ENCODE measurements at places on chromosomes 7 and 10. TPM values are rescaled to one million over a fixed set of nuclear protein-coding genes. Genes with fewer than 3 reads are reported as not detected.

CFAP58 gene
- 1.1 TPM for total RNA-seq

DNA sequence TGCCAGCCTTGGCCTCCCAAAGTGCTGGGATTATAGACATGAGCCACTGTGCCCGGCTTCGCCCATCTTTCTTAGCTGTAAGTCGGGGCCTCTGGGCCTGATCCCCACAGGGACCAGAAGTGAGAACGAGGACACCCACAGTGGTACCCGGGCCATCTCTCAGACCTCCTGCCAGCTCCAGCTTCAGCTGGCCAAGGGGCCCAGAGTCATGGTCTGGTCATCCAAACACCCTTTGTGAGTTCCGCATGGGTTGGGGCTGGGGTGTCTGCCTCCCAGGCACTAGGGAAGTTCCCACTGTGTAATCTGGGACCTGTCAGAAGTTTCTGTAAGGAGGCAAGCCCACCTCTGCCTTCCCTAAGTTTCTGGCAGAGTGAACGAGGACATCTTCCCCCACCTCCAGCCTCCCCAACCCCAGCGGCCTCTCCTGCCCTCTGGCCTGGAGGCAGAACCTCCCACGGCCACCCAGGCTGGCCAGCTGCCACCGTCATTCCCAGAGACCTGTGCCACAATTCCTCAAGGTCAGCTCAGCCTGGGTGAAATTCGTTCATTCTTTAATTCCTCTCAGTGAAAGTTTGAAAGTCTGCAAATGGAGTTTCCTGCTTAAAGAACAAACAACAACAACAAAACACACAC, 19.5 kb upstream of the FOXL3 start:
- DNase-seq = no peak
- no peak overlapping the region for H3K27ac ChIP-seq
- H3K4me3 ChIP-seq = no peak overlapping the region
- peaks cover 2% of the 10 kb centered on the region for H3K36me3 ChIP-seq

GRCh38 chr7:362402-363096, 72.6 kb downstream of the FOXL3 start:
- DNase-seq = no peak
- H3K36me3 ChIP-seq = peaks cover 2% of the 10 kb centered on the region
- H3K27ac ChIP-seq = peak overlapping the region; percentile 67
- H3K4me3 ChIP-seq = peak overlapping the region; percentile 36
- peaks cover 6% of the 10 kb centered on the region for H3K27me3 ChIP-seq

DNA sequence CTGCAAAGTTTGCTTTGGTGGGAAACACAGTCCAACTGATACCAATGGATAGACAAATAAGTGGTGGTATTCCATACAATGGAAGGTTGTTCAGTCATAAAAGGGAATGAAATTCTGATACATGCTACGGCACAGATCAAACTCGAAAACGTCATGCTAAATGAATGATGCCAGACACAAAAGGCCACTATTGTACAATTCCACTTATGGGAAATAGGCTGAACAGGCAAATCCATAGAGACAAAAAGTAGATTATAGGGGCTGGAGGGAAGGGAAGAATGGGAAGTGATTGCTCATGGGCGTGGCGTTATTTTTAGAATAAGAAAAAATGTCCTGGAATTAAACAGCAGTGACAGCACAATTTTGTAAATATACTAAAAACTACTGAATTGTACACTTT, 66.0 kb upstream of the FOXK1 start:
- no peak overlapping the region for H3K27ac ChIP-seq
- H3K36me3 ChIP-seq = no peaks in the 10 kb centered on the region
- H3K27me3 ChIP-seq = no peaks in the 10 kb centered on the region
- DNase-seq = no peak
- H3K4me1 ChIP-seq = peaks cover 13% of the 10 kb centered on the region

GRCh38 chr10:100346351-100346764, 675 bp upstream of the SCD start:
- peak overlapping the region; percentile 84 for H3K27ac ChIP-seq
- peaks cover 7% of the 10 kb centered on the region for H3K36me3 ChIP-seq
- H3K4me3 ChIP-seq = peak overlapping the region; percentile 94
- DNase-seq = peak; percentile 79

- H3K36me3 ChIP-seq = no peaks in the 10 kb centered on the region
- H3K4me1 ChIP-seq = peaks cover 27% of the 10 kb centered on the region
- no peak overlapping the region for H3K27ac ChIP-seq
These were observed 353.1 kb downstream of the GATA3 start for GRCh38 chr10:8407501-8408021.

DNA sequence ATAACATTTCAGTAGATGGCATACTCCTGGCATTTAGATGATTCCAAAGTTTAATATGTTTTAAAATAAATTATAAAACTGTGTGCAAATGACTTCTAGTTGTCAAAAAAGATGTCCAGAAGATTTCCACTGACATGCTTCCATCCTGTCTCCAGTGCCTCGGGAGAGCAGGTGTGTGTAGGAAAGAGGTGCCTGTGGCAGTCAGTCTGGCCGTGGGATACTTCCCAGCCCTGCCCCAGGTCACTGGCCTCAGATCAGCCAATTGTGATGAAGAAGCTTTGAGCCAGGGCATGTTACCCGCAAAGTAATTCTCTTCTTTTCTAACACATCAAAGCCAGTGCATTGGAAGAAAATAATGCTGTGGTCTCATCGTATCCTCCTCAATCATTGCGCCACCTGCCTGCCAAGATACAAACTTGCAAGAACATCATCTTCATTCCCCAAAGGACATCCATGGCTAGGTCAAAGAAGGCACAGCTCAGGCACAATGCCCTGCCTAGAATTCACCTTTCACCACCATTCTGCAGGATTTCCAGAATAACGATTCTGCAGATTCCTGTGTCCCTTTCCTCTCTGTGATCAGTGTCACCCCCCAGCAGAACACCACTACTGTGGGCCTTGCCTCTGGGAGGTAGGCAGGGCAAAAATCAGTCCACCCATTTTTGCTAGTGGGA, 6.3 kb upstream of the KCNMA1 start:
- H3K27me3 ChIP-seq = peaks cover 20% of the 10 kb centered on the region
- H3K36me3 ChIP-seq = no peaks in the 10 kb centered on the region
- peaks cover 18% of the 10 kb centered on the region for H3K4me1 ChIP-seq
- no peak overlapping the region for H3K4me3 ChIP-seq
- no peak for DNase-seq

VWA2 gene
- total RNA-seq = 14.4 TPM

GRCh38 chr10:31358688-31359330, 39.8 kb downstream of the ZEB1 start:
- H3K27me3 ChIP-seq = no peaks in the 10 kb centered on the region
- H3K36me3 ChIP-seq = peaks cover 6% of the 10 kb centered on the region
- H3K4me1 ChIP-seq = peaks cover 6% of the 10 kb centered on the region
- DNase-seq = no peak
- H3K27ac ChIP-seq = peak overlapping the region; percentile 47
- no peak overlapping the region for H3K4me3 ChIP-seq

GRCh38 chr7:100390286-100391009, 17.2 kb downstream of the PILRA start:
- no peak overlapping the region for H3K27ac ChIP-seq
- no peaks in the 10 kb centered on the region for H3K4me1 ChIP-seq
- DNase-seq = no peak
- H3K36me3 ChIP-seq = no peaks in the 10 kb centered on the region

DNA sequence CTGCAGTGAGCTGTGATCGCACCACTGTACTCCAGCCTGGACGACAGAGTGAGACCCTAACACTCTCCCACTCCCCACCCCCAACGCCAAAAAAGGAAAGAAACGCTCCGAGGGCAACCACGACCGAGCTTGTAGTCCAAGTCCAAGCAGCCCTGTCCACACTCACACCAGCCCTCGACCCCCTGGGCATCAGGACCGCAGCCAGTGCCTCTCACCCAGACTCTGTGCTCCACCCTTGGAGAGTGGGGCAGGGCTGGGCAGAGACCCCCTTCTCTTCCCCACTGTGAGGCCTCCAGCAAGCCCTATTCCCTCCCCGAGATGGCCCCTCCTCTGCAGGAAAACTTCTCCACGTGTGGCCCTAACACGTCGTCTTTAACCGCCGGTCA, 82.6 kb downstream of the FOXL3 start:
- peak overlapping the region; percentile 17 for H3K4me3 ChIP-seq
- peak overlapping the region; percentile 96 for H3K27ac ChIP-seq
- no peak for DNase-seq
- no peaks in the 10 kb centered on the region for H3K27me3 ChIP-seq
- H3K36me3 ChIP-seq = no peaks in the 10 kb centered on the region

GRCh38 chr10:131662851-131663250, 238.0 kb upstream of the PPP2R2D start:
- peaks cover 13% of the 10 kb centered on the region for H3K27me3 ChIP-seq
- H3K4me1 ChIP-seq = no peaks in the 10 kb centered on the region
- H3K27ac ChIP-seq = no peak overlapping the region
- no peaks in the 10 kb centered on the region for H3K36me3 ChIP-seq
- DNase-seq = no peak

DNA sequence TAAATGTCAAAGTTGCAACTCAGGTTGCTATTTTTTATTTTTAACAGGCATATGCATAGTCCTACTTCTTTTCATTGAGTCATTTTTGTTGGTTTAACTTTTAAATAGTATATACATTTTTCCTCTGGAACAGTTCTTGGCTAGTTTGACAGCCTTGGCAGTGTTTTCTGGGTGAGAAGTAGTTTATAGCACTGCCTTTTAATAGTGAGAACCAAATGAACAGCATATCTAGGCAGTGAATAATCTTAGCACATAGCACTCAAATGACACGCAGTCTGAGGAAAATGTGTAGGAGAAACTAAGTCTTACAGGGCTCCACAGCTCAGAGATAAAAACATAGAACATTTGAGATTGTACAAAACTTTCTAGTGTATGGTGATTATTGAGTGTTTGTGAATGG, 265.5 kb upstream of the POT1 start:
- H3K36me3 ChIP-seq = no peaks in the 10 kb centered on the region
- no peak overlapping the region for H3K4me3 ChIP-seq
- DNase-seq = no peak
- no peak overlapping the region for H3K27ac ChIP-seq
- no peaks in the 10 kb centered on the region for H3K4me1 ChIP-seq

GRCh38 chr7:86768967-86769760, 125.5 kb downstream of the GRM3 start:
- H3K36me3 ChIP-seq = no peaks in the 10 kb centered on the region
- H3K27ac ChIP-seq = no peak overlapping the region
- H3K4me1 ChIP-seq = no peaks in the 10 kb centered on the region
- DNase-seq = no peak
- H3K27me3 ChIP-seq = peaks cover 9% of the 10 kb centered on the region

GRCh38 chr10:79112881-79113431, 44.2 kb downstream of the ZMIZ1 start:
- H3K4me1 ChIP-seq = peaks cover 57% of the 10 kb centered on the region
- no peak overlapping the region for H3K4me3 ChIP-seq

- no peaks in the 10 kb centered on the region for H3K27me3 ChIP-seq
- H3K27ac ChIP-seq = no peak overlapping the region
- no peak for DNase-seq
- H3K4me1 ChIP-seq = peaks cover 9% of the 10 kb centered on the region
These were observed 236.2 kb downstream of the FGFR2 start for GRCh38 chr10:121362026-121362425.

RBM20 gene
- 23.3 TPM for total RNA-seq

DNA sequence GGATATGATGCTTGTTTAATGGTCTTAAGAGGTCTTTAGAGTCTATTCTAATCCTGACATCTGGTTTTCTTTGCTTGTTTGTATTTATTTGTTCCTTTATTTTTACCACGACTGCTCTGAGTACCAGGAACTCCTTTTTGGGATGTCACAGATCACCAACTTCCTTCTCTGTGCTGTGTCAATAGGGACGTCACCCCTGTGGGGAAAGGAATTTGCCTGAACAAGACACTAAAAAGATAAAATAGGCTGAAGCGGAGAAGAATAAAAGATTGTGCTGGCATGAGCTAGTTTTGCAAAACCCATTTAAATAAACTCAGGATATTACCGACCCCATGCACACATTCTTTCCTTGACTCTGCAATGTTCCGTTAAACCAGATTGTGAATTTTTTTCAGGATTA, 27.7 kb downstream of the MGMT start:
- H3K4me3 ChIP-seq = no peak overlapping the region
- DNase-seq = no peak
- H3K4me1 ChIP-seq = peaks cover 19% of the 10 kb centered on the region

C10orf90 gene
- not detected for total RNA-seq

MSMB gene
- not detected for total RNA-seq

DNA sequence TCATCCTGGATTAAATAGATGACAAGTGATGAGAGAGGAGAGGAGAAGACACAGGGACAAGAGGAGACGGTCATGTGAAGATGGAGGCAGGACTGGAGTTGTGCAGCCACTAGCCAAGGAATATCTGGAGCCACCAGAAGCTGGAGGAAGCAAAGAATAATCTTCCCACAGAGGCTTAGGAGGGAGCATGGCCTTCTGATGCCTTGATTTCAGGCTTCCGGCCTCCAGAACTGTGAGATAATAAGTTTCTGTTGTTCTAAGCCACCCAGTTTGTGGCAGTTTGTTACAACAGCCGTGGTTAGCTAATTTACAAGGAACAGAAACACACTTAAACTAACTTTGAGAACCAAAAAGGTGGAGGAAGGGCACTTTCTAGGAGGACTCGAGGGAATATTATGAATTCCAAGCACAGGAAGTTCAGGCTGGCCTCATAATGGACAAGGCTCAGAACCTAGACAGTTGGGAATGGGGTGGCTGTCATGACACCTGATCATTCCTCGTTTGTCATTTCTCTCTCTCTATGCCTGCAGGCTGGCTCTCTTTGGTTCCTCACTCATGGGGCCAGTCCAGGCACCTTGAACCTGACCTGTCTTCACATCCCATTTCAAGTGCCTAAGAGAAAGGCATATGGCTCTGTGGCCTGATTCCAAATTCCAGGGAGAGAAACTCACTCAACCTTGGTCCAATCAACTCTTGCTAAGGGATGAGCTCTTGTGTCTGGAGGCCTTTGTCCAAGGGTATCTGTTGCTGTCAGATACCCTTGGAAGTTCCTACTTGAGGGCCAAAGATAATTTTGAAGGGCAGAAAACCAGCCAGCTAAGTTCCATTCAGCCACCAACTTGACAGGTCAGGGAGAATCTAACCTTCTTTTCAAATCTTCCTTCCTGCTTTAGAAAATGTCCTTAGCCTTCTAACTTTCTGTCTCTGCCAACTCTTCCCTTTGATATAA, 33.5 kb upstream of the PDZD8 start:
- no peak for DNase-seq
- peaks cover 41% of the 10 kb centered on the region for H3K27me3 ChIP-seq
- peaks cover 6% of the 10 kb centered on the region for H3K4me1 ChIP-seq
- no peaks in the 10 kb centered on the region for H3K36me3 ChIP-seq

DNA sequence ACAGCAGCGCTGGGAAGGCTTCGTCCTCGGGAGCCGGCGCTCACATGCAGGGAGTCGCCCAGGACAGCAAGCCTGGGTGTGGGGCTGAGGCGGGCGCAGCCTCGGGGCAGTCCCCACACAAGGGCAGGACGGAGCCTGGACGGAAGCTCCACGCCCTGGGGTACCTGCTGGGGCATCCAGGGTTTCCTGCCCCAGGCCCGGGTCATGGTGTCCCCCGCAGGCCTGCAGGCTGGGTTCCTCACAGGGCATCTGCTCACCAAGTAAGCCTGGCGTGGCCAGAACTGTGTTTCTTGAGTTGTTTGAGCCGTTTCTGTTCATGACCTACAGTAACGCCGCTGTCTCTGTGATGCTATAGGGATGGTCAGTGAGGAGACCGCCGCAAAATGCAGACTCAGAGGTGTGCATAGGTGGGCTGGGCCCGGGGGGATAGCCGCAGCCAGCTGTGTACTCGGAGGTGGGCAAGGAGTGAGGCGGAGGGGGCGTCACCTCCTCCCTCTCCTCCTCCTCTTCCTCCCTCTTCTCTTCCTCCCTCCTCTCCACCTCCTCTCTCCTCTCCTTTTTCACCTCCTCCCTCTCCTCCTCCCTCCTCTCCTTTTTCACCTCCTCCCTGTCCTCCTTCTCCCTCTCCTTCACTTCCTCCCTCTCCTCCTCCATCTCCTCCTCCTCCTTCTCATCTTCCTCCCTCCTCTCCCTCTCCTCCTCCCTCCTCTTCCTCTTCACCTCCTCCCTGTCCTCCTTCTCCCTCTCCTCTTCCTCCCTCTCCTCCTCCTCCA, 438.9 kb downstream of the DNAJB6 start:
- DNase-seq = no peak
- H3K27ac ChIP-seq = no peak overlapping the region
- H3K4me1 ChIP-seq = no peaks in the 10 kb centered on the region
- no peaks in the 10 kb centered on the region for H3K36me3 ChIP-seq
- H3K27me3 ChIP-seq = peaks cover 28% of the 10 kb centered on the region

Data from mesothelial cell of epicardium (in vitro differentiated cells).